Cerebellar nuclear complex (tissue), 1 donor: ENCODE measurements at places on chromosomes 4 and X.

GRCh38 chr4:6727943-6728250 is 11.9 kb downstream of the BLOC1S4 start:
- no peak for DNase-seq

GRCh38 chrX:38900719-38901118 is 99.5 kb downstream of the MID1IP1 start:
- no peak for DNase-seq

DNA sequence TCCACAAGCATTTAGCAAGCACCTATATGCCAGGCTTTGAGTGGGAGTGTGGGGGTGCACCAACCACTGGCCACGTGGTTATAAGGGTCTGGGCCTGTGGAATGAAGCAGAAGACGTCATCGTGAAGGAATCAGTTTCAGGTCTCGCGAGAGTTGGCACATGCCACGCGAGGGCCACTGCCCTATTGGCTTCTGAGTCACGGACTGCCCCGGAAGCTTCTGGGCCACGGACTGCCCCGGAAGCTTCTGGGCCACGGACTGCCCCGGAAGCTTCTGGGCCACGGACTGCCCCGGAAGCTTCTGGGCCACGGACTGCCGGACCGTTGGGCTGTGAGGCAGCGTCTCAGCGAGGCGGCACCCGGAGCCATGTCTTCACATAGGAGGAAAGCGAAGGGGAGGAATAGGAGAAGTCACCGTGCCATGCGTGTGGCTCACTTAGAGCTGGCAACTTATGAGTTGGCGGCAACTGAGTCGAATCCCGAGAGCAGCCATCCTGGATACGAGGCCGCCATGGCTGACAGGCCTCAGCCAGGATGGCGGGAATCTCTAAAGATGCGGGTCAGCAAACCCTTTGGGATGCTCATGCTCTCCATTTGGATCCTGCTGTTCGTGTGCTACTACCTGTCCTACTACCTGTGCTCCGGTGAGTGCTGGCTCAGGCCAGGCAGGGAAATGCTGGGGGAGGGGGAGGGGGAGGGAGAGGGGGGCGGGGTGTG is at the start of gene FMR1NB:
Gene FMR1NB, plus strand, starts transcription at position 300 of the 715 bp plus-strand sequence. Its CDS starts 66 bp downstream, at position 366.
- DNase-seq, result no peak

GRCh38 chrX:72573158-72573511 is 492 bp upstream of the HDAC8 start:
- no peak for DNase-seq

DNA sequence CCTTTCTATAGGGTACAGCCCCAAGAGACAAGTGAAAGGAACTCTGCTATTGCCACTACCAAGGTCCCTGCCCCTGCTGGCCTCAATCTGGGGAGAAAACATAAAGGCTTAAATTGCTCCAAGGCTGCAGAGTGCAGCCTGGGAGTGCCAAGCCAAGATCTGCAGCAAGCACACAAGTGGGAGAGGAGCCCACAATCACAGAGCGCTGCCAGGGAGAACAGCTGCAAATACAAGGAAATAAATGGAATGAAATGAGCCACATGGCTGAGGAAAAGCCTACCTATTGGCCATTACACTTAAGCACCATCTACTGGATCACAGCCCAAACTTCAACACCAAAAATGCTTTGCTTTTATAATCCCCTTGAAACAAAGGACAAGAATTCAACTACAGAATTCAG is 582.4 kb downstream of the FAM133A start:
- DNase-seq, result no peak

- DNase-seq, result no peak
These were observed 46.4 kb downstream of the AKAP4 start for GRCh38 chrX:50154429-50154828.

DNA sequence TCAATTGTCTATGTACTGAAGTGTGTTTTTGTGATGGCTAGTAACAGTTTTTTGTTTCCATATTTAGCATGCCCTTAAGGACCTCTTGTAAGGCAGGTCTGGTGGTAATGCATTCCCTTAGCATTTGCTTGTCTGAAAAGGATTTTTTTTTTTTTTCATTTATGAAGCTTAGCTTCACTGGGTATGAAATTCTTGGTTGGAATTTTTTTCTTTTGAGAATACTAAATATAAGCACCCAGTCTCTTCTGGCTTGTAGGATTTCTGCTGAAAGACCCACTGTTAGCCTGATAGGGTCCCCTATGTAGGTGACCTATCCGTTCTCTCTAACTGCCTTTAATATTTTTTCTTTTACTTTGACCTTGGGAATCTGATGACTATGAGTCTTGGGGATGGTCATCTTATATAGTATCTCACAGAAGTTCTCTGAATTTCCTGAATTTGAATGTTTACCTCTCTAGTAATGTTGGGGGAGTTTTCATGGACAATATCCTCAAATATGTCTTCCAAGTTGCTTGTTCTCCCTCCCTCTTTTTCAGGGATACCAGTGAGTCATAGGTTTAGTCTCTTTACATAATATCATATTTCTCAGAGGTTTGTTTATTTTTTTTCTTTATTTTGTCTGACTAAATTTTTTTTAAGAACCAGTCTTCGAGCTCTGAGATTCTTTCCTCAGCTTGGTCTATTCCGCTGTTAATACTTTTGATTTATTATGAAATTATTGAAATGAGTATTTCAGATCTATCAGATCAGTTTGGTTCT is 157.1 kb upstream of the PGRMC2 start:
- DNase-seq, result no peak

- no peak for DNase-seq
These were observed 56.5 kb downstream of the CT47B1 start for GRCh38 chrX:120819126-120819525.
